ENCODE measurements at places on chromosomes 16 and 17.

- no peak for DNase-seq
Measured at GRCh38 chr16:57530104-57530521, 6.3 kb downstream of the CCDC102A start.

DNA sequence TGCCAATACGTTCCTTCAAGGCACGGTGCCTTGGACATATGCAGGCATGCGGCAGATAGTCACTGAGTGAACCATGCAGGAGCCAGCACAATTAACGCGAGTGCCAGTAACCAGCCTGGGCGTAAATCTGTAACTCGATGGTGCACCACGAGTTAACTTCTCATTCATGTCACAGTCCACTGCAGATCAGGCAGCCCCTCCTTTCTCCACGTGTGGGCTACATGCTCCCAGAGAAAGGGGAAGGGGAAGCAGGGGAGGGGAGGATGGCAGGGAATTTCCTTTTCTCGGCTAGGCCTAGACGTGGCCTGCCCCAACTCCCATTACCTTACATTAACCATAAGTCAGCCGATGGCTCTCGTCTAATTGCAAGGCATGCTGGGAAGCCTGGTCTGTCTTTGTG is 287.9 kb downstream of the CPPED1 start:
- no peak for DNase-seq

DNA sequence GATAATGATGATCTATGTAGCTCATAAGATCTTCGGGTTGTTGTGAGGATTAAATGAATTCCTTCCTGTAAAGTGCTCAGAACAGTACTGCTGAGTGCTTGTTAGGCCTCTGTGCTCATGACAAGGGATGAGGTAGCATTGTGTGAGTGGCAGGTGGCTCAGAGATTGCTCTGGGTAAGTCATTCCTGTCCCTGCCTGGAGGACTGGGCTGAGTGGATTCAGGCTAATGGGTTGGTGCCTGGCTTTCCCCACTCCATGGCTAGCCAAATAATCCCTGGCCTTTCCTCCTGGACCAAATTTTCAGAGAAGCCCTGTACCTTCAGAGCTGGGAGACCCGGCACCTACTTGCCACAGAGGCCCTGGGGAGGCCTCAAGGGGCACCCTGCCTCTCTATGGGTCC is 1.3 kb upstream of the CCDC92B start:
- DNase-seq, result no peak

DNA sequence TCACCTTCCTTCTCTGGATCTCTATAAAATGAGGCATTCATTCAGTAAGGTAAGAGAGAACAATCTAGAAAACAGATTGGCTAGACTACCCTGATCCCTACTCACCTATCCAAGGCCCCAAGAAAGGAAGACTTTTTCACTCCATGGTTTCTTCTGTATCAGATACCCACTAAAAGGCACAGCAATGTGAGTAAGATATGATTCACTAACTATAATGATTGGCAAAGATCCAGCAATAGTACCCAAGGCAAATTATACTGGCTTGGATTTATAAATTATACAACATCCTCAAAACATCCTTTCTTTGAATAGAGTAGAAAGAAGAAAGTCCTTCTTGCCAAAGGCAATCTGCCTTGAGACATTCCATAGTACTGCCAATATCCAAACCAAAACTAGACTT is 1432.0 kb upstream of the GOT2 start:
- DNase-seq, result no peak

DNA sequence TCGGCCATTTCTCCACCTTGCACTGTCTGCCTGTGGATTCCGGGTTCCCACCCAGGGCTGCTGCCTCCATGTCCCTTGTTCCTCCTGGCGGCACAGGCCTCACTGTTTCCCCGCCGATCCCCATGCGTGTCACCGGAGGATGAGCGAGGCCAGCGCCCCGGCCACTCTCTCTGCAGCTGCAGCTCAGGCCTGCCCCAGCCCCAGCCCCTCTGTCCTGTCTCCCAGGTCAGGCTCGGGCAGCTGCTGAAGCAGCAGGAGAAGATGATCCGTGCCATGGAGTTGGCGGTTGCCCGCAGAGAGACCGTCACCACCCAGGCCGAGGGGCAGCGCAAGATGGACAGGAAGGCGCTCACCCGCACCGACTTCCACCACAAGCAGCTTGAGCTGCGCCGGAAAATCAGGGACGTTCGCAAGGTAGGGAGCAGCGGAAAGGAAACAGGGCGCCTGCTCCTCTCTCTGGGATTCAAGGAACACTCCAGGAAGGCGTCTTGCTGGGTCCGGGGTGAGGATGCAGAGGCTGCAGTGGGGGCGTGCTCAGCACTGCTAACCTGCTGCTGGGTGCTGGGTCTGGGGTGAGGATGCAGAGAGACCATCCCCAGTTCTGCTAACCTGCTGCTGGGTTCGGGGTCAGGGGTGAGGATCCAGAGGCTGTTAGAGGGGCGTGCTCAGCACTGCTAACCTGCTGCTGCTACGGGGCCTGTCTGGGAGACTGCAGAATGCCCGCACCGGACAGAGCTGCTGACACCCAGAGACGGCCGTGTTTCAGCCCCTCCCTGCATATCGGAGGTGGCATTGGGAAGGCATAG is 6.1 kb upstream of the GAA start:
- DNase-seq, result no peak

- DNase-seq, result no peak
Measured at GRCh38 chr17:66526827-66527226, 224.4 kb downstream of the PRKCA start.

GRCh38 chr16:79287424-79287917 is 313.1 kb downstream of the MAF start:
- DNase-seq, result no peak

DNA sequence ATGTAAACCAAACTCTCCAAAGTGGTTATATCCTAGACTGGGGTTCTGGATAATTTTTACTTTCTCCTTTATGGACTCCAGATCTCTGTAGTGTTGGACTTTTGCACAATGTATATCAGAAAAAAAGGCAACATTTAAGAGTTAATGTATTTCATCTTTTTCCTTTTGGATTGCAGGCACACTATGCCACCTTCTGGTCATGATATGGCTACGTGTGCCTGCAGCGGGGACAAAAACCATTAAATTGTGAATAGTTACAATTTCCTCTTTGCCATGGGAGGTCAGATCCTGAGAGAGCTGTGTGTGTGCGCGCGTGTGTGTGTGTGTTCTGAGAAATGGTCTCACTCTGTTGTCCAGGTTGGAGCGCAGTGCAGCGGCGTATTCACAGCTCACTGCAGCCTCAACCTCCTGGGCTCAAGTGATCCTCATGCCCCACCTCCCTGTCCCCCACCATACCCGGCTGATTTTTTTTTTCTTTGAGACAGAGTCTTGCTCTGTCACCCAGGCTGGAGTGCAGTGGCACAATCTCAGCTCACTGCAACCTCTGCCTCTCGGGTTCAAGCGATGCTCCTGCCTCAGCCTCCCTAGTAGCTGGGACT is 4.3 kb upstream of the SGF29 start:
- DNase-seq, result no peak

DNA sequence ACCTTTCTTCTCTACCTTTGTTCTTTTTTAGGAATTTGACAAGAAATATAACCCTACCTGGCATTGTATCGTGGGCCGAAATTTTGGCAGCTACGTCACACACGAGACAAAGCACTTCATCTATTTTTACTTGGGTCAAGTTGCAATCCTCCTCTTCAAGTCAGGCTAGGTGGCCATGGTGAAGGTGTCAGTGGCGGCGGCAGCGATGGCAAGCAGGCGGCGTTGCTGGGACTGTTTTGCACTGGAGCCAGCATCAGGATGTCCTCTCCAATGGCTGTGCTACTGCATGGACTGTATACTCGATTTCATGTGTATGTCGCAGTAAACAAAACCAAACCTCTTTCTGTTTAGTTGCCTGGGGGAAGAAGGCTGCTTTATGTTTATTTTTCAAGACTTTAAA is 5.9 kb downstream of the DYNLL2 start:
- no peak for DNase-seq

- peak; percentile 70 for DNase-seq
Measured at GRCh38 chr17:6163612-6164333, 93.6 kb downstream of the WSCD1 start.

- DNase-seq, result no peak
Measured at GRCh38 chr17:39143552-39144093, 7.8 kb downstream of the PLXDC1 start.

DNA sequence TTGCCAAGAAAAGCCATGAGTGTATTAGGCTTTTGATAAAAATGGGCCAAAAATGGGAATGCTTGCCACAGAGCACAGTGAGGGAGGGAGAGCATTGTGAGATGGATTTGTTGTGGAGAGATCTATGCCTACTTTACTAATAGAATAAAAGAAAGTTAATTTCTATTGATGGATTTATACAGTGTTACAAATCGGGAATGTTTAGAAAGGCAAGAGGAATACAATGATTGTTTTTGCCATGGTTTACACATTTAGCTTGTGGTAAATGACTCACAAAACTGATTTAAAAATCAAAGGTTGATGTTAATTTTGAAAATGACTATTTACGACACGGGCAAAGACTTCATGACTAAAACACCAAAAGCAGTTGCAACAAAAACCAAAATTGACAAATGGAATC is 16.6 kb downstream of the CCL4 start:
- no peak for DNase-seq

DNA sequence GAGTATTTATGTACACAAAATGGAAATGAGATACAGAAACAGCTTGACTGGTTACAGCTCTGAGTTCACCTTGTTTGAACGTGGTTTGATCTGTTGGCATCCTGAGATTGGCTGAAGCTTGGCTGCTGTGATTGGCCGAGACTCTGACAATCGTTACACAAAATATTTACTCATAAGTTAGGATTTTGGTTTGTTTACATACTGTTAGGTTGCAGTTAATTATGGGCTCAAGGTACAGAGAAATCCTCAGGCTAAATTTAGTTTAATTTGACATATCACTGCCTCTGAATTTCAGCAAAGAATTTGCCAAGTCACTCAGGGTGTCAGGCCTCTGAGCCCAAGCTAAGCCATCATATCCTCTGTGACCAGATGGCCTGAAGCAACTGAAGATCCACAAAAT is 227.3 kb downstream of the COPRS start:
- no peak for DNase-seq

GRCh38 chr16:57892447-57893096 is 78.4 kb downstream of the CNGB1 start:
- DNase-seq, result no peak

DNA sequence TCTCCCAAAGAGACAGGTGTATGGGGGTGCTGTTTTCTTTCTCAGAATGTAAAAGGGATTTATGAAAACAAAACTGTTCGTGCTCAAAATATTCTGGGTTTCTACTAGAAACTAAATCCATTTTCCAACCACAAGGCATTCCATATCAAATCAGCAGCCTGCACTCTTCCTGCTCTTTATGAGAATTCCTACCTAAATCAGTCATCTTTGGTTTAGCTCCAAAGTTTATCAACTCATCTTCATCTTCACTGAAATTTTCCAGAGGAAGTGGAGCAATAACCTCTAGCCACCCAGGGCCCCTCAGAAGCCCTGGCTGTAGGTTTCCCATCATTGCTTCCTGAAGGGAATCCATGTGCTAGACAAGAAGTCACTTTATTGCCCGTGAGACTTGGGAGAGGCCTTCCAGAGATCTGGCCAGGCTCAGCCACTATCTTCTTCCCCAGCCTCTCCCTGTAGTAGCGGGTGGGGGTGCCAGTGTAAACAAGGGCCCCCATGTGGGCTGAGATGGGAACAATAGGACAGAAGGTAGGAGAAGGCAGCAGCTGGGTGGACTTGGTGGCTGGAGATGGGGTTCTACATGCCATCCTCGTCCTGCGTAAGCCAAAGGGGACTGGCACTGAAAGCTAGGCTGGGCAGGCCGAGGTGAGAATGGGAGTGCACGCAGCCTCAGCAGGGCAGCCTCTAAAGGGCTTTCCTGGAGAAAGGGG is 22.0 kb upstream of the ALDH3A1 start:
- no peak for DNase-seq

DNA sequence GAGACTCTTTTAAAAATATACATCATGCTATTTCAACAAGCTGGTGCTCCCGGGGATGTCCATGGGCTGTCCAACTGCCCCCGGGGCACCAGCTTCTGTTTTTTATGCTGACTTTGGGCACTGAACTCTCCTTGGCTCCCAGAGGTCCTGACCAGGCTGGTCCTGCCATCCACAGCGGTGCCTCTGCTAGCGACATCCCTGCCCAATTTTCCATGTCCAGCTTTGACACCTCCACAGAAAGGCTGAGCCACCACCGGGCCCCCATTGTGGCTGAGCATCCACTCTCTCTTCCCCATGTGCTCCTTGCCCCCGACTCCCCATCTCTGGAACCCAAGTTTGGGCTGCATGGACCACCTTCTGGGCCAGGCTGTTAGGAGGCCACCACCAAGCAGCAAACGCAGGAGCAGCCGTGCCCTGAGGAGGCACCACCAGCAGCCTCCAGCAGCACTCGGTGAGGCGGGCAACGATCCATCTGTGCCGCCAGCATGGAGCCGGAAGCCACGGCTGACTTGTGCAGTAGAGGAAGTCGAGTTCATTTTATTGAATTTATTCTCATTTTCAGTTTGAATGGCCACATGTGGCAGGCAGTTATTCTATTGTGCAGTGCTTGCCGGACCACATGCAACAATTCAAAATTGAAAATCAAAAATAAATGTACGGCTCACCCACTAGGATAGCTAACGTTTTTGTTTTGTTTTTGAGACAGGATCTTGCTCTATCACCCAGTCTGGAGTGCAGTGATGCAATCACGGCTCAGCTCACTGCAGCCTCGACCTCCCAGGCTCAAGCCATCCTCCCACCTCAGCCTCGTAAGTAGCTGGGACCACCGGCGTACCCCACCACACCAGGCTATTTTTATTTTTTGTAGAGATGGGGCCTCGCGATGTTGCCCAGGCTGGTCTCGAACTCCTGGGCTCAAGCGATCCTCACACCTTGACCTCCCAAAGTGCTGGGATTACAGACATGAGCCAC is 2.8 kb upstream of the MEAK7 start:
- DNase-seq, result no peak

GRCh38 chr16:81456523-81457325 is 12.1 kb downstream of the CMIP start:
- DNase-seq, result no peak

- no peak for DNase-seq
Measured at GRCh38 chr16:66400503-66401380, 26.4 kb upstream of the BEAN1 start.

GRCh38 chr16:85185303-85186100 is 73.2 kb upstream of the CIBAR2 start:
- DNase-seq, result no peak

DNA sequence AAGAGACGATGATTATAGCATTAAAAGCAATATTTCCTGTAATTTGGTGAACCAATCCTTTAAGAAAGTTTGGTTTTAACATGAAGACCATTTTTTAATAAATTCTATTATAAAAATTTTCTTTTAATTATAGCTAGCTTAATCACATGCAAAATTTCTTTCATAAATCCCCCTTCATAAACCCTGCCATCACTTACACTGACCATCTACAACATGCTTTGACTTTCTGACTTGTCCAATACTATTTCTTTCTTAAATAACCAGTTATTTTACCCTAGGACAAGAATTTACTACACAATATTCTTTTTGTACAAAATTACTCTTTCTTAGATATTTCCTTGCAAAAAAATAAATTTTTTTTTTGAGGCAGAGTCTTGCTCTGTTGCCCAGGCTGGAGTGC is 1334.8 kb downstream of the CDH11 start:
- DNase-seq, result no peak

DNA sequence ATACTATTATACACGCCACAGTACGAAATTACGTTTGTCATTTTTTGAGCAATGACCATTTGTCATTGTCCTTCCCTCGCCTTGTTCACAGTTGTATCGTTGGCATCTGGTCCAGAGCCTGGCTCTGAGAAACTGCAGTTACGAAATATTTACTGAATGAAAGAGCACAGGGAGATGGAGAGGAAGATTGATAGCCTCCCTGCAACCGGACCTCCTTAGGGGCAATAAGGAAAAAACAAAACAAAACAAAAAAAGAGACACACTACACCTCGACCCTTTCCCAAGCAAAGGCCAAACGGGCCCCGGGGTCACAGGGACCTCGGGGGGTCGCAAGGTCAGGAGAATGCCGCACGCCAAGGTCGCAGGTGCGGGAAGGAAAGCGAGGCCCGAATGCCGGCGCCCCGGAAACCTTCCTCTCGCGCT is 857 bp downstream of the GOT2 start:
- DNase-seq, result no peak

Data from NCI-H1092 (cell line).